Effector CD8-positive, alpha-beta T cell (primary cell): ENCODE measurements at places on chromosomes 13 and 19.

- DNase-seq, result peak; percentile 31
These were observed at the start of gene SYT5 for GRCh38 chr19:55179606-55180484. Gene SYT5, minus strand, starts transcription at chr19:55180289. Its CDS starts 1,248 bp downstream, at chr19:55179041.

GRCh38 chr19:53246498-53246897 is 8.2 kb downstream of the ZNF677 start:
- DNase-seq, result no peak

DNA sequence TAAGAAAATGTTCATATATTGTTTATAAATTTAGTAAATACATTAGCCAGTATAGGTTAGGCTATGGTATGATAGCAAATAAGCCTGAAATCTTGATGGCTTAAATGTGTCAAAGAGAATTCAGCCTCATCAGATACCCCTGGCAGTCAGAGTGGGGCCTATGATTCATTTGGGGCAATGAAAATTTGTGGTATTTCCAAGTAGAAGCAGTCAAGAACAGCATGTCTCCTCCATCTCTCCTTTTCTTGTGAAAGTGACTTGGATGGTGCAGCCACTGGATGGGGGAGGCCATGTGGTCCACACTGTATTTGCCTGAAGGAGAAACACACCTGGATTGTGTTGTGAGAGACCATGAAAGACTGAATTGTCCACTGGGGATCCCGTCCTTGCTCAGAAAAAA is 82.7 kb downstream of the DLEU7 start:
- DNase-seq, result no peak

- DNase-seq, result no peak
These were observed 13.5 kb upstream of the ZNF563 start for GRCh38 chr19:12346896-12347295.

DNA sequence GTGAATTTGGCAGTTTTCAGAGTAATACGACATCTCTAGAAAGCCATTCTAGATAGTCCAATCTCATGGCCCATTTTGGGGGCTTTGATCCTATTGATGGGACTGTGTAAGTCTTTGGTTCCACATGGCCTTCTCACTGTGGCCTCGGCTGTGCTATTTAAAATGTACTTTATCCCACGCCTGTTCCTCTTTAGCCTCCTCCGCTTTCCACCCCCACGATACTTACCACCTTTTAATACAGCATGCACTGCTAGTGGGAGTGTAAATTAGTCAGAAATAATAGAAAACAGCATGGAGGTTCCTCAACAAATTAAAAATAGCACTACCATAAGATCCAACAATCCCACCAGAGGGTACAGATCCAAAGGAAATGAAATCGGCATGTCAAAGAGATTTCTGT is 28.3 kb upstream of the CEBPG start:
- no peak for DNase-seq
